ENCODE measurements at places on chromosomes 11 and 22. TPM values are rescaled to one million over a fixed set of nuclear protein-coding genes. Genes with fewer than 3 reads are reported as not detected.

Gene C11orf97
- total RNA-seq, result not detected

Gene OVOL1
- under 0.01 TPM for total RNA-seq

Gene ROBO4
- 1.6 TPM for total RNA-seq

Gene MMP11
- total RNA-seq, result 18.8 TPM

Gene PDGFB
- 2.0 TPM for total RNA-seq

All from frontal cortex (tissue), 4 donors.